ENCODE measurements at places on chromosomes 3 and 15. TPM values are rescaled to one million over a fixed set of nuclear protein-coding genes. Genes with fewer than 3 reads are reported as not detected.

Gene CCR3
- not detected for total RNA-seq

Gene CYP1A2
- total RNA-seq = not detected

Gene CLDN16
- not detected for total RNA-seq

Gene RASGRP1
- 0.52 TPM for total RNA-seq

Gene HTR3E
- total RNA-seq = not detected
